ENCODE measurements at places on chromosomes 13 and 19.
A peak's percentile ranks its signal among the peaks of the same experiment; 100 is the strongest.

DNA sequence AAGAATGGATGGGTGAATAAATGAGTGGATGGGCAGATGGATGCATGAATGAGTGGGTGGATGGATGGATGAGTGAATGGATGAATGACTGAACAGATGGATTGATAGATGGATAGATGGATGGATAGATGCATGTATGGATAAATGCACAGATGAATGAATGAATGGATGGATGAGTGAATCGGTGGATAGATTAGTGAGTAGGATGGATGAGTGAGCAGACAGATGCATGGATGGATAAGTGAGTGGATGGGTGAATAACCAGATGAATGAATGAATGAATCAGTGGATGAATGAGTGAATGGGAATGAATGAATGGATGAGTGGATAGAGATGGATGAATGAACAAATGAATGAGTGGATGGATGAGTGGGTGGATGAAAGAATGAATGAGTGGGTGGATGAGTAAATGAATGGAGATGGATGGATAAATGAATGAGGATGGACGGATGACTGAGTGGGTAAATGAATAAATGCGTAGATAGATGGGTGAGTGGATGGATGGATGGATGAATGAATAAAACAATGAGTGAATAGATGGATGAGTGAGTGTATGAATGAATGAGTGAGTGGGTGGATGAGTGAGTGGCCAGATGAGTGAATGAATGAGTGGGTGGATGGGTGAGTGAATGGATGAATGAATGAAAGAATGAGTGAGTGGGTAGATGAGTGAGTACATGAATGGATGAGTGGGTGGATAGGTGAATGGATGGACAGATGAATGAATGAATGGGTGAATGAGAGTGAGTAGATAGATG is 13.0 kb downstream of the GAS6 start:
- no peak for DNase-seq

DNA sequence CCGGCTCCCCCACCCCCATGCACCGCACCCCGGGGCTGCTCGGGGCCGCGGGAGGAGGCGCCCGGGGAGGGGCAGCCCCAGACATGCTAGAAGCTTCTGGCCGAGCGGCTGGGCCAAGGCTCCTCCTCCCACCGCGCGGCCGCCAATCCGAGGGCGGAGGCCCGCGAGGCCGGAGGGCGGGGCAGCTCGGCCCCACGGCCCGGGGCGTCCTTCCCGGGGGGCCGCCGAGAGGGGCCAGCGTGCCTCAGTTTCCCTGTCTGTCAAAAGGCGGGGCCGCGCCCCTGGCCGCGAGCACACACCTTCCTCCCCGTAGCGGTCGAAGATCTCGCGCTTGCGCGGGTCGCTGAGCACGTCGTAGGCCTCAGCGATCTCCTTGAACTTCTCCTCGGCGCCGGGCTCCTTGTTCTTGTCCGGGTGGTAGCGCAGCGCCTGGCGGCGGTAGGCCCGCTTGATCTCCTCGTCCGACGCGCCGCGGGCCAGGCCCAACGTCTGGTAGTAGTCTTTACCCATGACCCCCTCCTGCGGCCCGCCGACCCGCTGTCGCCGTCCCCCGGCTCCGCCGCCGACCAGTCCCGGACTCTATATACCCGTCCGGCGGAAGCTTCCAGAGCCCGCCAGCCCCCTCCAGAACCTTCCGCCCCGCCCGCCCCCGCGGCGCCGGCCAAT is at the start of gene DNAJB1:
TSS of gene DNAJB1 (minus strand) at position 558 of the 666 bp plus-strand sequence. CDS start at position 510, 48 bp downstream.
- DNase-seq: peak; percentile 78

- no peak for DNase-seq
These were observed at the start of gene RXFP2 for GRCh38 chr13:31739226-31739625. RXFP2 (plus strand) TSS chr13:31739526; CDS start chr13:31739613, 87 bp downstream.

DNA sequence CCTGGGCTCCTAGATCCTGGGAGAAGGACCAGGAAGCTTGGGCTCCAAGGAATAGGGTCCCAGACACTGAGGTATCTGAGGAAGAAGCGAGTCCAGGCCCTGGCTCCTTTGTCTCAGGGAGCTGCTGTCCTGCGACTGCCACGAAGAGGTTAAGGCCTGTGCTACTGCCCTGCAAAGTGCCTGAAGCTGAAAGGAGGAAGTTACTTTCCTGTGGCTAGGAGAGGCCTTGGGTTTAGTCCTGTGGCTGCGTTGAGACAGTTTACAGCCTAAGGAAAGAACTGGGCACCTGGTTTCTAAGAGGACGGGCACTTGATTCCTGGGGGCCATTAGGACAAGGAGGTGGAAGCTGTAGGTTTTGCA is 2.8 kb downstream of the MYADM start:
- no peak for DNase-seq

- no peak for DNase-seq
These were observed 54.8 kb upstream of the SOX1 start for GRCh38 chr13:112012016-112012704.

- DNase-seq: no peak
These were observed 48.6 kb downstream of the FGF9 start for GRCh38 chr13:21719463-21719862.

GRCh38 chr13:39159846-39160370 is 121.7 kb downstream of the NHLRC3 start:
- DNase-seq: no peak

GRCh38 chr19:57829316-57829715 is 783 bp upstream of the ZNF587B start:
- DNase-seq: no peak

GRCh38 chr13:64546371-64546770 is 2683.8 kb downstream of the PCDH9 start:
- DNase-seq: no peak

DNA sequence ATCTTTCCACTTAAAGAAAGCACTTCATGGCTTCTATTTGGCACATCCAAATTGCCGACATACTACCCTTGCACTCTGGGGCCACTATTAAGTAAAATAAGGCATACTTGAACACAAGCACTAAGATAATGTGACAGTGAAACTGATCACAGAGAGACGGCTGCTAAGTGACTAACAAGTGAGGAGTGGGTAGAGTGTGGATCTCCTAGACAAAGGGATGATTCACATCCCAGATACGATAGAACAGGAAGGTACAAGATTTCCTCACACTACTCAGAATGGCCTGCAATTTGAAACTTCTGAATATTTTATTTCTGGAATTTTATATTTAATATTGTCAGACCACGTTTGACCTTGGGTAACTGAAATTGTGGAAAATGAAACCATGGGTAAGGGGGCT is 1721.8 kb upstream of the SPRY2 start:
- DNase-seq: no peak

DNA sequence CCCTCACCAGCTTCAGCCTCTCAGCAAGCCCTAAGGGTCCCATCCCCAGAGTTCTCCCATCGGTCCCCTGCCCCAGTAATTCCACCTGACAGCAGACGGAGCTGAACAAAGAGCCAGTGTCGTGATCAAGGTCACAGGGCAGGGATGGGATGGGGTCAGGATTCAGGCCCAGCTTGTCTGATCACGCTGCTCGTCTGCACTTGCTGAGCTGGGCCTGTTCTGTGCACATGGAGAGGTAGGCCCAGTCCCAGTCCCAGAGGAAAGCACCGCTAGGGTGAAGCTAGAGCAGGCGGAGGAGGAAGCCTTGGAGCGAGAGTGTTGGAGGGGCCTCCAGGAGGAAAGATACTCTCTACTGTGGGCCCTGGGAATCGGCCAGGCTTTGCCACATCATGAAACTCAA is 7.1 kb upstream of the RBM42 start:
- no peak for DNase-seq

- no peak for DNase-seq
These were observed 10.5 kb downstream of the SMIM24 start for GRCh38 chr19:3469638-3470499.

- DNase-seq: no peak
These were observed 6.3 kb downstream of the MAMSTR start for GRCh38 chr19:48713041-48713863.

- no peak for DNase-seq
These were observed 69.5 kb downstream of the LATS2 start for GRCh38 chr13:20991741-20992520.

Data from endothelial cell of umbilical vein (primary cell).